Activated naive CD4-positive, alpha-beta T cell treated with anti-CD3 and anti-CD28 coated beads, Interleukin-2, amount 50 U/mL, for 16 hours (primary cell): ENCODE measurements at places on chromosomes 4 and X.

DNA sequence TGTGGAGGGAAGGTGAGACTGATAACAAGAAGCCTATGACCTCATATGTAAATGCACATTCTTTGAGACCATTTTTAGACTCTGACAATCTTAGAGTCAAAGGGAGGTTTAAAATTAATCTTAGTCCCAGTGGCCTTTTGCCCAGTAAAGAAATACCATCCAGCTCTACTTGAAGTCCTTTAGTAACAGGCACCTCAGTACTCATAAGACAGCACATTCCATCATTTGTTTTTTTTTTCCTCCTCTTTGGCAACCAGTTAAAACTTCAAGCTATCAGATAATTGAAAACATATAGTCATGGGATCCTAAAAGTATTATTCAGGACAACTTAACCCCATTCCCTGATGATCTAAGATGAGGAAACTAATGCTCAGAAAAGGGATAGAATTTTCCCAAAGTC is 4.6 kb downstream of the EDA2R start:
- DNase-seq: no peak

- no peak for DNase-seq
Observed at GRCh38 chr4:169557061-169557636, 55.2 kb downstream of the NEK1 start.

DNA sequence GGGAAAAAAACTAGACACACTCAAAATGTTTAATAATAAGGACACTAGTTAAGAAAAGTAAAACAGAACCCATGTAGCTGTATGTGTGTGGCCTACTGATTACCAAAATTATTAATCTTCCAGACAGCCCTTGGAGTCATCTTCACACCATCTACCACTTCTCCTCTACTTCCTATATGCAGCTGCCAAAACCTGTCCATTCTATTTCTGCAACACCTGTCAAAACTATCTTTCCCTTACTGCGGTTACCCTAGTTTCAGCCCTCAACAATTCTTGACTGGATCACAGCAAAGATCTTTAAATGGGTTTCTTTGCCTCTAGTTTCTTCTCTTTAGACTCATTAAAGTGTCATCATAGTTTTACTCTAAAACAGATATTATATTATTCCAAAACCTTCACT is 72.6 kb downstream of the GPR82 start:
- DNase-seq: no peak

DNA sequence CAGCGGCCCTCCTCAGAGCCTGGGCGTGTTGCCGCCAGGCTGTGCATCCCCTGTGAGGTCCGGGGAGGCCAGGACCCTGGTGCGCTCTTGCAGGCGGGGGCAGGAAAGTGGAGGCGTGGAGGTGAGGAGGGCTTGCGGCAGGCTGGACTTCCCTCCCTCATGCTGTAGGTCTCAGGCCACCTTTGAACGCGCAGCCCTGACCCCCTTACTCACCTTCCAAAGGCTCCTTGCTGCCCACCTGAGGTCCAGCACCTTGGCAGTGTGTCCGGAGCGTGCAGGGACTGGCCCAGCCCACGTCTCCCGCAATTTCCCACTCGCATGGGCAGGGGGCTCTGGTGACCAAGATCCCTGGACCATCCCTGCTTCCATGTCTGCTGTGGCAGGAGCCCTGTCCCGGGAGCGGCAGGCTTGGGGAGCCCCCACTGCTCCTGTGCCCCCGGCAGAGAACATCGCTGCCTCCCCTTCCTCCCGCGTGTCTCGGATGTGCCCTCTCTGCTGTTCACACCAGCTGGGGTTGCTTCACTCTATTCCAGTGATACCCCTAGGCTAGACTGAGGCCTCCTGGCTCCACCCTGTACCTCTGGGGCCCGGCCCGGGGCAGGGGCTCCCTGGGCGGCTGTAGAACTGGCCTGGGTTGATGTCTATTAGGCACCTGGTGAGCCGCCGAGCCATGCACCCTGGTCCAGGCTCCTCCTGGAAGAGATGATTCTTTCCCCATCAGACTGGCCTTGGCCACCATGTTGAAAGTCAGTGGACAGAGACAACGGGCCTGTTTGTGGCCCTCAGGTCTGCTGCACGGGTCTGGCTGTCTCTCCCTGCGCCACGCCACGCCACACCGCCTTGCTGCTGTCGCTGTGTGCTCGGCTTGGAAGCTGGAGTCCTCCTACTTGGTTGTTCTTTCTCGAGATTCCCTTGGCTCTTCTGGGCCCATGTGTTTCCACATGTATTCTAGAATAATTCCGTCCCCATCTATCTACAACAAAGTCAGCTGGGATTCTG is 95.4 kb upstream of the ADRA2C start:
- no peak for DNase-seq
